NCI-H510A treated with DMSO at 0.1 percent for 48 hours (cell line): ENCODE measurements at places on chromosomes 6 and 20.

DNA sequence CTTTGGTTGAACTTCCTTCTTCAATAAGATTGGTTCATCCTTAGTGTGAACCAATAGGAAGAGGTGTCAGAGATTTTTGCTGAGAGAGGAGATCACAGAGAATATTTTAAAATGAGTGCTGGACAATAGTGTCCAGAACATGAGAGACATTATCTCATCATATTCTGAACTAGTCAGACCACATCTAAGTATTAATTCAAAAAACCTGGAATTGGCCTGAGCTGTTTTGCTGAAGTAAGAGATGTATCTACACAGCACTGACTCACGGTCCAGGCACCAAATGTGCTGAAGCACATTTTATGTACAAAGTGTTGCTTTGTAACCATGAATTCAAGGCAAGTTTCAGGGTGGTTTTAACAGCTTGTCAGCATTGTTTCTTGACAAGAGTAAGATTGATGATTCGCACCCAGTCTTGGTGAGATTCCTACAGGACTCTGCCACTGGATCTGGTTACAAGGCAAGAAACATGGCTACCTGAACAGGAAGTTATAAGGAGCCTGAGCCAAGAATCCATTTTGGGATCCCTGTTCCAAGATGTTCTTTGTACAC lies 178.2 kb upstream of the HEY2 start:
- DNase-seq: no peak

DNA sequence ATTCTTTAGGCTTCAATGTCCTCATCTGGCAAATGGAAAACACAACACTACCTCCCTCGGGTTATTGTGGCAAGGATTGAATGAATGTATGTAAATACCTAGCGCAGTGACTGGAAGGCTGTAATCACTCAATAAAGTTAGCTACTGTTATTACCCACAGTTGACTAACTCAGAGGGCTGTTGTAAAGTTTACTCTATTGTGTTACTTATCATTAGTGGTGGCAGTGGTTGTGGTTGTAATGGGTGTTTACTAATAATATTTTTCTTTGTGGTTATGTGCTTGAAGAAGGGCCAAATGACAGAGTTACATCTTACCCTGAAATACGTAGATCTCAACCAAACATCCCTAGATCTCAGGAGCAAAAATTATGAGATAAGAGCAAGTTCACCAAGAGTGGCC lies 42.0 kb upstream of the PXDC1 start:
- no peak for DNase-seq

DNA sequence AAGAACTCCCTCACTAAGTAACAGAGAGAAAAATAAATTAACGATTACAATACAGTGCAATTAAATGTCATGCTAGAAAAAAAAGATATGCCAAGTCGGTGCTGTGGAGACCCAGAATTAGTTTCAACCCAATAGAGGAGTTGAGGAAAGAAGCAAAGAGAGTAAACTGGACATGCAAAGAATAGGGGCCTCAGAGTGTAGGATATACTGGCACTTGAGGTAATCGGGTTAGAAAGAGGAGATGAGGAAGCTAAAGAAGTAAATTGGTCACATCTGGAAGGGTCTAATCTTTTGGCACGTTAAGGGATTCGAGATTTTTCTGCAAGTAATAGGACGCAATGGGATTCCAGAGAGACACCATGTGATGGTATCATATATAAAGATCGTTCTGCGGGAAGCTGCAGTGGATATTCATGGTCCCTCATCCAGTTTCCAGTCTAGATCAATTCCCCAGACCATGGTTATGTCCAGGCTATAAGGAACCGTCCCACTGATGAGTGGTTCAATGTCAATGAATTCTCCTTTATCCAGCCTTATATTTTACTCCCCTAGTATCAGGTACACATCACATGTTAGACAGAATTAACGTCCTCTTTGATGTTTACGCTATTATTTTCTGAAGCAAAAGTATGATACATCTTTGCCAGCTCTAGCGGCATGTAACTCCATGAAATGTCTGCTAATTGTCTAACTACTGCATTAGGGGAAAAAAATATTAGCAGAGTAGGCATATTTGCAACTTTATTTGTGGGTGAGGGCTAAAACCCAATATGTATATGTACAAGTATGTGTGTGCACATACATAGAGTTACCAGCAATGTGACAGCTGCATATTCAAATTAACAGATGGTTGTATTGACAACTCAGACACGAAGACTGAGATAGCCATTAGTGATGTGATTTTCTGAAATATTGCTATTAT lies 1.1 kb upstream of the TBC1D32 start:
- peak; percentile 30 for DNase-seq

- DNase-seq: peak; percentile 36
These were observed 5.3 kb upstream of the FBXO9 start for GRCh38 chr6:53059648-53060589.

- DNase-seq: no peak
These were observed 111.5 kb downstream of the ZFAND3 start for GRCh38 chr6:37931066-37931465.

- no peak for DNase-seq
These were observed 42.8 kb downstream of the PSMG4 start for GRCh38 chr6:3301506-3301905.

DNA sequence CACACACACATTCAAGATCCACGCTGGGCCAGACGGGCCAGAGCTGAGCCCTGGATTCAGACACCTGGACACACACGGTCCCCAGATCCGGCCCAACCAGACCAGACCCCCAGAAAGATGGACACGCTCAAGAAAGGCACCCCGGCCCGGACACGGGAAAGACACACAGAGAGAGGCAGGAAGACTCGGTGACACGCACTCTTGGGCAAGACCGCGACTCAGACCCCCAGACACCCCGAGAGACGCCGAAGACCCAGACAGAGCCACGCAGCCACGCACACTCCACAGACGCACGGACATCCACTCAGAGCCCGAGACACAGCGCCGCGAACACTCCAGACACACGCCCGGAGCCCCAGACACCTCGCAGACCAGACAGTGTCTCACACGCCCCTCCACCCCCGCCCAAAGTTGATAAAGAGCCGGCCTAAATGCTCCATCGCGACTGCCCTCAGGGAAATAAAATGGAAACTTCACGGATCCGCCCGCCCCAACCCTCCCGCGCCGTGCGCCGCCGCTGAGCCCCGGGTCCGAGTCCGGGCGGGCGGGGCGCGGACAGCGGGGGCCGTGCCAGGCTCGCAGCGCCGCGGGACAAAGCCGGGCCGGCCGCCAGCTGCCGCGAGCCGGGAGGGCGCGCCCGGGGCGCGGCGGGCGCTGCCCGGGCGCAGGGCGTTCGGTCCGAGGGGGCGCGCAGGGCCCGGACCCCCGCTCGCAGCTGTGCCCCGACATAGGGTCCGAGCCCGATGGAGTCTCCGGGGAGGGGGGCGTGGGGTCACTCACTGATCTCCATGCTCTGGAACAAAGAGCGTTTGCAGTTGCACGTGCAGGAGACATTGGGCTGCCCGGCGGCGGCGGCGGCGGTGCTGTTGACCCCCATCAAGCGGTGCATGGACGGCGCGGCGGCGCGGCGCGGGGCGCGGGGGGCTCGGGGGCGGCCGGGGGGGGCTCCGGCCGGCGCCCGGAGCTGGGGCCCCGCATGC lies 831 bp downstream of the PMEPA1 start:
- no peak for DNase-seq
